Activated CD8-positive, alpha-beta memory T cell treated with anti-CD3 and anti-CD28 coated beads, Interleukin-2, amount 10 ng/mL, durations not matched to agents 7 days and 5 days (primary cell): ENCODE measurements at places on chromosomes 7 and 10. TPM values are rescaled to one million over a fixed set of nuclear protein-coding genes. Genes with fewer than 3 reads are reported as not detected.
A peak's percentile ranks its signal among the peaks of the same experiment; 100 is the strongest.

DNA sequence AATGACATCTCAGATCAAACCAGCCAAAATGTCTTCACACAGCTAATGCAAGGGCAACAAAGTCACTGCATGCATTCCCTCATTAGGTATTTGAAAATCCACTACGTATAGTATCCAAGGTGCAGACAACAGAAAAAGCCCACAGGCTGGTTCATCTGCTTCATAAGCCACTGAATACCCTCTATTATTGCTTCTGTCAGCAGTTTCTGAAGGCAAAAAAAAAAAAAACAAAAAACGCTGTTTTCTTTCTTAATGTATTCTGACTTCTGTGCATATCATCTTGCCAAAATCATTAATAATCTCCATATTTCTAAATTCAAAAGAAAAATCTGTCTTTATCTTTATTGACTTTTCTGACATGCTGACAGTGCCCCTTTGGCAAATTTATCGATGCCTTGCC, 13.4 kb downstream of the CPVL start:
- H3K27ac ChIP-seq, result no peak overlapping the region
- peaks cover 41% of the 10 kb centered on the region for H3K27me3 ChIP-seq
- DNase-seq, result no peak
- no peak overlapping the region for H3K4me3 ChIP-seq

DNA sequence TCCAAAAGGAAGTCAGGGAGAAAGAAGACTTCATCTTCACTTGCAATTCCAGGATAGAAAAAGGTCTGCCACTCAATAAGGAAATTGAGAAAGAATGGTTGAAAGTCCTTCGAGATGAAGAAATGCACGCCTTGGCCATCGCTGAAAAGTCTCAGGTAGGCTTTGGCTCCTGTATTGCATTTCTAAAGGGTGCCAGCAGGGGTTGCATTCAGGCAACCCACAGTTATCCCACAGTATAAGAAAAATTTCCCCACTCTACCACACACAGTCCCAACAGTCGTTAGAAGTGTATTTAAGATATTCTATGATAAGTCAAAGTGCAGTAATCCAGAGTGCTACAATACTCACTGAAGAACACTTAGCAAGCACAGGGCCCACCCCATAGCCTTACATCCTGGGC, 93.4 kb upstream of the FGL2 start:
- DNase-seq, result no peak
- H3K36me3 ChIP-seq, result peaks cover 9% of the 10 kb centered on the region
- H3K27ac ChIP-seq, result no peak overlapping the region
- H3K27me3 ChIP-seq, result no peaks in the 10 kb centered on the region

DNA sequence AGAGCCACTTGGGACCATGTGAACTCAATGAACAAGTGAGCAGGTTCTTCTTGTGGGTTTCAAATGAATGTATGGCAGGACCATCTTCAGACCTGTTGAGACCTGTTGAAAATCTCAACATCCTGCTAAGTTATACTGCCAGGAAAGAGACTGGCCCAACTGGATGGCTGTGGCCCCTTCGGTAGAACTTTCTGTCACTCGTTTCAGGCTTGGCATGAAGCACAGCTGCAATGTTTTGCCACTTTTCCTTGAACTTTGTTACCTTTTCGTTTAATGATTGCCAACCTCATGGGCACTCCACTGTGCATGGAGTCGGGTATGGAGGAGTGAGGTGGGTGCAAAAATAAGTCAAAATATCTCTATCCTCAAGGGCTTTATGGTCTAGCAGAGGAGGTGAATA, 36.7 kb upstream of the SLC35B4 start:
- H3K27me3 ChIP-seq, result peaks cover 9% of the 10 kb centered on the region
- H3K27ac ChIP-seq, result no peak overlapping the region
- peaks cover 2% of the 10 kb centered on the region for H3K4me1 ChIP-seq
- H3K36me3 ChIP-seq, result no peaks in the 10 kb centered on the region
- no peak overlapping the region for H3K4me3 ChIP-seq

DNA sequence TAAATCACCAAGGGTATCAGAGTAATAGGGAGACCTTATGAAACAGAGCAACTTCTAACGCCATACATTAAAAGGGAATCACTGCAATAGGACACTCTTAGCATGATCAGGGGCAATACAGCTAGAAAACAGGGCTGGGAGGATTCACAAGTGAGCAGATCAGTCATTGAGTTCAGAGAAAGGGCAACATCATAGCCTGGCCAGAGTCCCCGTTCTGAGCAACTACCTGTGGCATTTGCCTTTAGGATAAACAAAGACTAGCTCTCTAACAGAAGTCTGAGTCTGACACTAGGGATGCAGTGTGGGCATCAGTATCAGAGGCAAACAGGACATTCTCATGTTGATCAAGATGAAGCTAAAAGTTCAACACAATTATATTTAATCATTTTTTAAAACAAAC, 297.9 kb downstream of the DGKB start:
- no peaks in the 10 kb centered on the region for H3K27me3 ChIP-seq
- H3K4me1 ChIP-seq, result no peaks in the 10 kb centered on the region
- H3K36me3 ChIP-seq, result no peaks in the 10 kb centered on the region
- H3K4me3 ChIP-seq, result no peak overlapping the region
- no peak overlapping the region for H3K27ac ChIP-seq
- DNase-seq, result no peak

NDUFA5 gene
- 49.7 TPM for total RNA-seq

HYAL4 gene
- not detected for total RNA-seq

EN2 gene
- total RNA-seq, result not detected

- no peak for DNase-seq
- H3K4me3 ChIP-seq, result no peak overlapping the region
- no peaks in the 10 kb centered on the region for H3K36me3 ChIP-seq
- no peaks in the 10 kb centered on the region for H3K27me3 ChIP-seq
Observed at GRCh38 chr10:71533936-71534335, 137.2 kb downstream of the CDH23 start.

CYP3A7 gene
- total RNA-seq, result not detected

DNA sequence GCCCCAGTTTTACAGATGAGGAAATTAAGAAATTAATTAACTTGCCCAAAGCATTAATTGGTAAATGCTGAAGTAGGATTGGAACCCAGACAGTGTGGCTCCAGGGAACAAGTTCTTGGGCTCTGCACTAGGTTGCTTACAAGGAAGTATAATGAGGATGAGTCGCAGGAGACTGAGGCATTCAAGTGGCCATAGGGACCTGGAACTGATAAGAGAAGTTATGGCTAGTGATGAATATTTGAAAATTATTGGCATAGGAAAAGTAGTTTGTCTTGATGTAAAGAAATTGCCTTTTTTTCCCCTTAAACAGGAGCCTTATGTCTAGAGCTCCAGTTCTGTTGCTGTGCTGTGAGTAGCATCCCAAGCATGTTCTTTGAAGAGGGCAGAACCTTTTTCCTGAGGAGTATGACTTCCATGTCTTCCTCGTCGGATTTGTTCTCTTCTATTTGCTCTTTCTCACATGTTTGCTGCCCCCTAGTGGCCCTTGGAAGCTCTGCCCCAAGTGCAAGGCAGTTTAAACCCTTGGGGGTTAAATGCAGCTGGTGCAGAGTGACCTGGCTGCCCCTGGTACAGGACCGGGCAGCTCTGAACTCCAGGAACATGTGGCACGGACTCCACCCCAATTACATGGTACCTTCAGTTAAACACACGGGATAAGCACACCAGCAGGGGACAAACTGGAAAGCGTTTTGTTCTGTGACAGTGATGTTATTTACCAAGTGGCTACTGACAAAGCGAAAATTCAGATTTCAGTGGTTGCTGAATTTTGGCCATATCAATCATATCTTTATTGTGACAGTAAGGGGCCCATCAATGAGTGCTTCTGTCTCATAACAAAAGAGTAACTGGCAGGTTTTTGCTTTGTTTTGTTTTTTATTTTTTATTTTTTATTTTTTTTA, 148.8 kb downstream of the HECW1 start:
- no peaks in the 10 kb centered on the region for H3K36me3 ChIP-seq
- no peak overlapping the region for H3K4me3 ChIP-seq
- no peak overlapping the region for H3K27ac ChIP-seq
- peaks cover 3% of the 10 kb centered on the region for H3K27me3 ChIP-seq
- no peaks in the 10 kb centered on the region for H3K4me1 ChIP-seq

- H3K27ac ChIP-seq, result no peak overlapping the region
- H3K36me3 ChIP-seq, result no peaks in the 10 kb centered on the region
- no peak for DNase-seq
- no peaks in the 10 kb centered on the region for H3K4me1 ChIP-seq
- no peaks in the 10 kb centered on the region for H3K27me3 ChIP-seq
Observed at GRCh38 chr7:11969643-11970042, 137.6 kb upstream of the THSD7A start.

GRCh38 chr10:10824591-10825148, 193.0 kb upstream of the CELF2 start:
- no peak for DNase-seq
- no peaks in the 10 kb centered on the region for H3K36me3 ChIP-seq
- H3K27ac ChIP-seq, result no peak overlapping the region
- H3K4me3 ChIP-seq, result no peak overlapping the region
- no peaks in the 10 kb centered on the region for H3K4me1 ChIP-seq

CYP3A5 gene
- total RNA-seq, result not detected

DNA sequence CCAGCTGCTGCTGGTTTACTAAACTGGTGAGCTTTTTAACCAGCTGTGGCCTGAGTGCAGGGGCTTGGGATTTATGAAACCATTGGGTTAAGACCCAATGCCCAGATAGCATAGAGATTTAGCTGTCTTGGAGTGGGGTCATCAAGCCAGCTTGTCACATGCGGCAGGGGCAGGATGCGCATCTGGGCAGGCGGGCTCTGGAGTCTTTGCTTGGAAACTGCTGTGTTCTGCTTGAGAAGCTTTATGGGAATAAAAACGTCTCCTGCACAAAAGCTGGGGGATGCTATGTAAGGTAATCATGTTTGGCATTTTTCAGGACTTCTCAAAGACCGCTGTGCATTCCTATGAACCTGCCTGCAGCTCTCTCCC, 136.3 kb downstream of the MAPK8 start:
- no peak overlapping the region for H3K4me3 ChIP-seq
- peaks cover 5% of the 10 kb centered on the region for H3K4me1 ChIP-seq
- no peak for DNase-seq
- H3K27ac ChIP-seq, result no peak overlapping the region
- peaks cover 2% of the 10 kb centered on the region for H3K27me3 ChIP-seq

AKR1D1 gene
- not detected for total RNA-seq

DNA sequence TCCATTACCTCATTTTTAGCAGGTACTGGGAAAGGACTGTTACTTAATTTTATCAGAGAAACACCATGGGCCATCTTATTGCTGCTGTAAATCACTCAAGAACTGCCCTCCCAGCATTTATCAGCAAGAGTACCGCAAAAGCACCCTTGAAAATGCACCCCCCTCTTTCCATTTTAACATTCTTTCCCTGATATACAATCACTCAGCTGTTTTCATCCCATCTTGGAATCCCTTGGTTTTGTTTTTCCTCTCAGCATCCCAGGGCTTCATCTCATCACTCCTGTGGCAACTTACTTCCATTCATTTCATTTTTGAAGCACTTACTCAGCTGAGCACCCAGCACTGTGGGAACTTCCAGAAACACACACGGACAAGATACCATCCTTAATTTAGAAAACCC, 36.5 kb downstream of the RAPGEF5 start:
- H3K4me3 ChIP-seq, result no peak overlapping the region
- H3K36me3 ChIP-seq, result no peaks in the 10 kb centered on the region
- peaks cover 22% of the 10 kb centered on the region for H3K27me3 ChIP-seq
- H3K27ac ChIP-seq, result no peak overlapping the region

GRCh38 chr10:103759100-103759781, 96.1 kb downstream of the SH3PXD2A start:
- peak overlapping the region; percentile 8 for H3K4me3 ChIP-seq
- H3K27me3 ChIP-seq, result no peaks in the 10 kb centered on the region
- peak overlapping the region; percentile 82 for H3K27ac ChIP-seq
- H3K4me1 ChIP-seq, result peaks cover 66% of the 10 kb centered on the region
- peak; percentile 80 for DNase-seq

GRCh38 chr10:89233033-89233432, 18.5 kb downstream of the LIPA start:
- no peak overlapping the region for H3K4me3 ChIP-seq
- no peaks in the 10 kb centered on the region for H3K27me3 ChIP-seq
- H3K27ac ChIP-seq, result no peak overlapping the region

DNA sequence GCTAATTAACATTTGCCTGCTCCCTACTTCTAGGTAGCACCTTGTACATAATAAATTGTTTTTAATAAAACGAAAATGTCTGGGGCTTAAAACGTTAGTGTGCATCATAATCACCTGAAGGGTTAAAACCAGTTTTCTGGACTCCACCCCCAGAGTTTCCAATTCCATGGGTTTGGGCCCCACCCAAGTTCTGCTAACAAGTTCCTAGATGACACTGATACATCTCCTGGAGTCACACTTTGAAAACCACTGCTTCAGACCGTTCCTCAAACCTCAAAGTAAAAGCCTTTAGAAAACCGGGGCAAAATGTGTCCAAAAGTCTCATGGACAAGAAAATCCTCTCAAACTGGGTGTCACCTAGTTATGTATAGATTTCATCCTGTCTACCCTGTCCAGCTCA, 9.3 kb downstream of the OSBPL3 start:
- peaks cover 68% of the 10 kb centered on the region for H3K4me1 ChIP-seq
- no peaks in the 10 kb centered on the region for H3K27me3 ChIP-seq
- no peak for DNase-seq

GRCh38 chr7:73841689-73842066, 638 bp downstream of the METTL27 start:
- H3K27me3 ChIP-seq, result peaks cover 10% of the 10 kb centered on the region
- no peaks in the 10 kb centered on the region for H3K36me3 ChIP-seq
- H3K27ac ChIP-seq, result peak overlapping the region; percentile 83
- H3K4me1 ChIP-seq, result peaks cover 12% of the 10 kb centered on the region

AMZ1 gene
- total RNA-seq, result 0.40 TPM

SH2B2 gene
- 1.3 TPM for total RNA-seq

DNA sequence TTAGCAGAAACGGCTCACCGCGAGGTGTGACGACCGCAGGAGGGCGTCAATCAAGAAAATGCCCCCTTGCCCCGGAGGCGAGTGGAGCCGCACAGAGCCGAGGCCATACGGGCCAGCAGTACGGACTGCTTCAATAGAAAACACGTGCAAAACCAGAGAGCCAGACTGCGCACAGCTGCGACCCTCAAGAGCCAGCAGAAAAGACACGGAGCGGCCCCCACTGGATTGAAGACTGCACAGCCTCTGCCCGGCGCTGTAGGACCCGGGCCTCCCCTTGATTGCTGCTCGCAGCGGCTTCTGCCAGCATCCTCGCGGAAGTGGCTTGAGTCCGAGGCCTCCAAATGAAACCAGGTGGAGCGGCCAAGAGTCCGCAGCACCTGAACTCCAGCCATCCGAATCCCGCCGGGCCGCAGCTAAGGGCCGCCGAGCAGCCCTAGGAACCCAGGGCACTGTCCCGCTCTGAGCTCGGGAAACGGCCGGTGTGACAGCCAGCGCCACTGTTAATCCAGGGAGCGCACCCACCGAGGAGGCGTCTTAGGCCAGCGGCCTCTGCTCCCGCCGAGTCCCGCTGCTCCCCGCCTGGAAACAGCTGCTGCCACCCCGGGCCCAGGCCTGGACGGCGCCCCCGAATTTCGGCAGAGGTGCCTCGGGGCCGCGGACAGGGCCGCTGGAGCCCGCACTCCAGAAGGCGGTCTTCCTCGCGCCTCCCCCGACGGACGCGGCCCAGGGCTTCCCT, 660 bp upstream of the HHEX start:
- peaks cover 77% of the 10 kb centered on the region for H3K27me3 ChIP-seq
- H3K4me3 ChIP-seq, result peak overlapping the region; percentile 51
- H3K36me3 ChIP-seq, result no peaks in the 10 kb centered on the region
- DNase-seq, result no peak

- H3K36me3 ChIP-seq, result no peaks in the 10 kb centered on the region
- H3K27ac ChIP-seq, result no peak overlapping the region
- H3K4me1 ChIP-seq, result no peaks in the 10 kb centered on the region
- H3K27me3 ChIP-seq, result no peaks in the 10 kb centered on the region
- no peak for DNase-seq
- H3K4me3 ChIP-seq, result no peak overlapping the region
Observed at GRCh38 chr7:47132471-47132870, 449.4 kb downstream of the TNS3 start.
